ENCODE measurements at places on chromosomes 7 and 10.

GRCh38 chr10:74877898-74878297 is 51.5 kb downstream of the KAT6B start:
- DNase-seq: no peak

- DNase-seq: no peak
Observed at GRCh38 chr10:37821237-37821636, 36.2 kb downstream of the ZNF248 start.

- no peak for DNase-seq
Observed at GRCh38 chr7:149683181-149683580, 90.2 kb downstream of the ZNF467 start.

DNA sequence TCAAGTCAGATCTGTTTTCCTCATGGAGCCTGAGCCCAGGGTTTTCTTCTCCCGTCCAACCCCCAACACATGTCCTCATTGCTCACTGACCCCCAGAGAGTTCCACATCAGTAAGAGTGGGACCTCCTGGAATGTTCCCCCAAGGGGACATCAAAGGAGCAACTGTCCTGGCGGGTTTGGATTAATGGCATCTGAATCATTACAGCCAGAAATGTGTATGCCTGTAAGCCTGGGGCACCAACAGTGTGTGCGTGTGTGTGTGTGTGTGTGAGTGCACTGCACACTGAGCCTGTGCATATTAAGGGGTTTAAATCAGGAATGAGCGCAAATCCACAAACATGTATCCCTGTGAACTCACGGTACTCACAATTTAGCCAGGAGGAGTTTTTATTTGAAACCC is 222.3 kb downstream of the PLXNA4 start:
- DNase-seq: no peak

DNA sequence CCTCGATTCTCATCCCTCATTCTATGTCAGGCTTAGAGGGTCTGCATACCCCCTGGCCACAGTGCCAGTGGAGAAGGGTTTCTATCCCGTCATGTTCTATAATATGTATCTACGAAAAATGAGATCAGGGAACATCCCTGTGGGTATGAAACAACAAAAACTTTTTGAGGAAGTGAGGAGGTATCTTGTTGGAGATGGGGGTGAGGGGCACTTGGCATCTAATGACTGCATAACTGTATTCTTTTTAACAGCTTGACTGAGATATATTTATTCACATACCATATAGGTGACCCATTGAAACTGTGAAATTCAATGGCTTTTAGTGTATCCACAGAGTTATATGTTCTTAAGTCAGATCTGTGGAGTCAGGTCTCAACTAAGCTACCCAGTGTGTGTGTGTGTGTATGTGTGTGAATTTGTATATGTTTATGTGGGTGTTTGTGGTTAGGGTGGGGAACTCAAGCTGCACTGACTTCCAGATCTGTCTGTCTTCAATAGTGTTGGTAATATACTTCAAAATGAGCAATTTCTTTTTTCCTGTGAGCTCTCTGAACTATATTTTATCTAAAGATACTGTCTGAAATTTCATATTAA is 528.9 kb downstream of the CNTNAP2 start:
- no peak for DNase-seq

DNA sequence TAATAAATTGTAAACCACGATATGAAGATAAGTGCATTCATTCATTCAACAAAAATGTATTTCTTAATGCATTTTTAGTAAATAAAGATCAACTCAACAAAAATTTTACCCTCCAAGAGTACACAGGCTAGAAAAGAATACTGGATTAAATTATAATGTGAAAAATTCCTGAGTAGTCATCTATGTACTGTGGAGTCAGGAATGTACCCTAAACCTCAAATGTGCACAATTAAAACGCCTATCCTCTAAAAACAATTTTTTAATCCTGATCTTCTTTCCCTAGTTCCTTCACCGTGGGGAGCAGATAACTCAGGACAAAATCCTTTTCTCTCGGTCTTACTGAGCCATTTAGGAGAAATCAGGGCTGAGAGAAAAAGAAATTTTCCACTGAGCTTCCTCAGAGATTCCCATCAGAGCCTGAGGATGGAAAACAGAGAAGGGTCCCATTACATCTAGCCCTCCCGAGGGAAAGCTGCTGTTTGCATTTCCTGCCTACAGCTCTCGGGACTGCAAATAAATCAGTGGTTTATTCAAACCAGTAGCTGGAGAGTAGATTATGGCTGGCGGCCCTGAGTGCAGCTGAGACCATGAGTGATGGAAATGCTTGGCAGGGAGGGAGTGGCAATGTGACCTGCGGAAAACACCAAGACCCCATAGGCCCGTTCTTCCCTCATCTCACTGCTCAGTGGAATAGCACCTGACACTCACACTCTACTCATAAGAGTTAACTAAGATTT is 7.4 kb downstream of the TAS2R40 start:
- no peak for DNase-seq

- no peak for DNase-seq
Observed at GRCh38 chr7:28112012-28112411, 68.6 kb downstream of the JAZF1 start.

DNA sequence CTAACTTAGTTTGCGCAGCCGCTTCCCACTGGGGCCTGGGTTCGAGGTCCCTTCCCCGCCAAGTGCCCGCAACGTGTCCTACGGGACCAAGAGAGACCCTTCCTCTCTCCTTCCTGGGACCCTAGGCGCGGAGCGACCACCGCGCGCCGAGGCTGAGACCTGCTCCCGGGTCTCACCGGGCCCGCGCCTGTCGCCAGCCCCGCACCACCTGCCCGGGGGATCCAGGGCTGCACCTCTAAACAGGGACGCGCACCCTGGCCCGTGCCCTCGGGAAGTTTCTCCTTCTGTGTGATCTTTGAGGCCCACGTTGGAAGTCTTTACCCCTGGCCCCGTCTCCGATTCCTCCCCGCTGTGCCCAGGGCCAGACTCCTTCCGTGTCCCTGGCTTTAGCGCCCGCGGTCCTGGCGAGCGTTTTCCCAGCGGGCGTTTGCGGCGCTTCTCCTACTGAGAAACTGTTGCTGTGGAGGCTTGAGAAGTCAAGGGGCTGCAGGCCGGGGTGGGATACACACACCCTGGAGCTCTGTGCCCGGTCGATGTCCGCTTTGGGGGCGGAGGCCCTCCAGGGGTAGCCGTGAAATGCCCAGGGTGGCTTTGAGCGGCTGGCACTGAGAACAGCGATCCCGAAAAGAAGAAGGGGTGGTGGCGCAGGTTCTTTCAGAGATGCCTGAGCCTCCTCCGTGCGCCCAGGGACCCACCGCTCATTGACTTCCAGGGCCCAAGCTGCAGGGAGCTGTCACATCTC is 575 bp downstream of the PLPP4 start:
- DNase-seq: no peak

DNA sequence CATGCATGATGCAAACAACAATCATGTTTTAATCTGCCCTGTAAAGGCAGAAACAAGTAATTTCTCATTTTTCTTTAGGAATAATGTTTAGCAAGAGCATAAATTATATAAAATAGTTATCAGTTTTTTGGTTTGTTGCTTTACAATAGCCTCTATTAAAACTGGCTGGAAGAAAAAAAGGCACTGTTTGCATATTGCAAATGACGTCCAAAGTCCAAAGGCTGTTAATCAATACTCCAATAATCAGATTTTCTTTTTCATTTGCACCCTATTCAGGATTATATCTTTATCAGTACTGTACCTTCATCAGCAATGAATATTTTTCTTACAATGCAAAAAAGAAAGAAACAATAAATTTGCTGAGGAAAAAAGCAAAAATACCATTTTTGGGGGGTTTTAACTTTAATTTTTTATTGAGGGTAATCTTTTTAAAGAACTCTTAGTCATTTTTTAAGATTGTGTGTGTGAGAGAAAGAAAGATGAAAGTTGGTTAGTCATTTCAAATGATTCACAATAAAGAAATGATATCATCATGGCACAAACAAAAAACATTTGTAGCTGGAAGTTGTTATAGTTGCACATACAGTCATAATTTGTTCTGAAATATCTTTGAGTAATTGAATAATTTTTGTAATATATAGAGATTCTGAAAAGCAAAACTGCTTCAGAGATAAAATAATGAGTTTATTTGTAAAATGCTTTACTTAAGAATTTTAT is 44.4 kb upstream of the AKR1C2 start:
- DNase-seq: no peak

DNA sequence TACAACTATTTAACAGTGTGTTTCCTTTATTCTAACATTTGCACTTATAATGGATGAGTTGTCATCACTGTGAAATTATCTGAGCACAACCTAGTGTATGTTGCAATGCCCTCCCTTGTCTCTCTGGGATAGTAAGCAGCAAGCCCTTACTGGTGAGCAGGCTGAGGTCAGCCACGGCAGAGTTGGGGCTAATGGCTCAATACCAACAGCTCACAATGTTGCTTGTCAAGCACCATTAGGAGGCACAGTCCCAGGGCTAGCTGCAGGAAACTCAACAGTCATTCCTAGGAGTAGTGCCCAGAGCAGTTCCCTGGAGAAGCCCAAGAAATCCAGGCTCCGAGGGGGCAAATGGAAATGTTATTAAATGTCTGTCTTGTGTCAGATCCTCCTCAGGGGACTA is 858.4 kb downstream of the GRID1 start:
- no peak for DNase-seq

GRCh38 chr10:51743146-51743545 is 43.8 kb upstream of the CSTF2T start:
- DNase-seq: no peak

DNA sequence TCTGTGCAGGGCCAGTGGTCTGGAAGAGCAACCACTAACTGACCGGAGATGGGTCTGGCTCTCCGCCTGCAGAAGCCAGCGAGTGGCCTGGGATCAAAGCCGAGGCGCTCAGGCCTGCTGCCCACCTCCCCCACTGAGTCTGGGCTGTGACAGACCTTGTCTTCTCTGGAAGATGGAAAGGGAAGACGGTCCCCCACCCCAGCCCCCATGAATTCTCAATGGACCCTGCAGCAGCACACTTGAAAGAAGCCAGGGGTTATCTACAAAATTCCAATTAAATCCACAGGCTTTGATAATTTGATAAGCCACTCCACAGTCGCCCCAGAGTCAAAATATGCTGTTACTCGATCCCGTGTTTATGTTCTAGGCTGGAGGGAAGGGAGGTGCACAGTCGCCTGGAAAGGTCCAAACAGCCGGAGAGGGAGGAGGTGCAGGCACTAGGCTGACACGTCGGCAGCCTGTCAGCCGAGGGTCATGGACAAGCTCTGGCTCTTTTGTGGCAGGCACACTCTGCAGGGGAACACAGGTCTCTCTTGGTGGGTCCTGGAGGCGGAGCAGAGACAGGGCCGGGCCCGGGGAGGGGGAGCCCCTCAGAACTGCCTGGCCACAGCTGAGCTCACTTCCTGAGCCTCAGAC is 134.9 kb downstream of the SH3PXD2A start:
- DNase-seq: no peak

DNA sequence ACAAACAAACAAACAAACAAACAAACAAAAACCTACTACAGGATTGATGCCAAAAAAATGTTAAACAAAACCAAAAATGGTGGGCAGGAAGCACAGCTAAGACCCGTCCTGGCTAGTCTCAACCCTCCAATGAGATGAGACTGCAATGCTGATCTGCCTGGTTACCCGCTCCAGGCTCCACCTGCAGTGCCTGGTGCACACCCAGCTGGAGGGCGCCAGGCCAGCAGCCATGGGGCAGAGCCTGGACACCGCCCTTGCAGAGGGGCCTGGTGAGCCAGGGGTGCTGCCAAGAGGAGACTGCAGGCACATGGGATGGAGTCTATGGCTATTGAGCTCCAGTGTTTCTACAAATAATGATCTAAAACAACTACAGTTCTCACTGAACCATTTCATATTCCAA is 107.0 kb downstream of the LARP4B start:
- no peak for DNase-seq

DNA sequence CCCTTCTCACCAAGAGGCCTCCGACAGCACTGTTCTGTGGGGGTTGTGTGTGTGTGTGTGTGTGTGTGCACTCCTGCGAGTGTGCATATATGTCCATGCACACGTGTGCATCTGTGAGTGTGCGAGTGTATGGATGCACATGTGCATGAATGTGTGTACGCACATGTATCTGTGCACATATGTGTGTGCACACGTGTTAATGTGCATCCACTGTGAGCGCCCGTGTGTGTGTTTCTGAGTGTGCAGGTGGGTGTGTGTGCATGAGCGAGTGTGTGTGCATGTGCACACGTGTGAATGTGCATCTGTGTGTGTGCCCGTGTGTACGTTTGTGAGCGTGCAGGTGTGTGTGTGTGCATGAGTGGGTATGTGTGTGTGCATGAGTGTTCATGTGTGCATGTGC is 48.5 kb upstream of the FOXL3 start:
- DNase-seq: no peak

GRCh38 chr10:31707093-31708039 is 221.3 kb downstream of the ARHGAP12 start:
- DNase-seq: peak; percentile 39

Measured in AG09309 (cell line).